ENCODE measurements at places on chromosomes 7 and 10.

GRCh38 chr7:12653518-12653917 lies 33.9 kb upstream of the ARL4A start:
- DNase-seq: no peak

DNA sequence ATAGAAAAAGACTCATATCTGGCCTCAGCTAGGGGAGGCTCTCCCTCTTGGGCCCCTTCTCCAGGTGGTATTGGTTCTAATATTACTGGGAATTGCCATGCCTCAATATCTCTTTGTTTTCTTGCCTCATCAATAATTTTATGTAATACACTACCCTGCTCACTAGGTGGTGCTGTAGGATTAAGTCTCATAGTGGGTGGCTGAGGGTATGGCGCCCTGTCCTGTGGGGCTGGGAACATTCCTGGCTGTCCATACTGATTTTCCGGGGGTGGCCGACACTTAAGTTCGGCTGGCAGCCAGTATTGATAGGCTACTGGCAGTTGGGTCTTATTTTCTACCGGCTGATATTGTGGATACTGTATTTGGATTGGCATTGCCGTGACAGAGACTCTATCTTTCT lies 9.0 kb upstream of the TAS2R3 start:
- no peak for DNase-seq

DNA sequence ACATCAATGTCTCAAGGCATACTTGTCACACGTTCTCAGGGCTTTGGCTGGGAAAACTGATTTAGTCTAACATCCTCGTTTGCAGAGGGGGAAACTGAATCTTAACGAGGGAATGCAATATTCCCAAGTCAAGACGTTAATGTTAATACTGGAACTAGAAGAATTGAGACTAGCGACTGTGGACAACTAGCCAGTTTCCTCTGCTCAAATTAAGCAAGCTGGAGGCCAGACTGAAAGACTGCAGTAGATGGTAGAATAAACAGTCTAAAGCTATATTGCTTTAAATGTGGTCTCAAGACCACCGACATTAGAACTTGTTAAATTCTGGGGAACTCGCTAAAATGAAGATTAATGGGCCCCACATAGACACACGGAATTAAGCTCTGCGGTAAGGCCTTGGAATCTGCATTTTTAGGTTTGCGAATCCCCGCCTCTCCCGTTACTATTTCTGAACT lies 639 bp upstream of the TFAM start:
- DNase-seq: no peak

- no peak for DNase-seq
Observed at GRCh38 chr7:138848056-138848980, 50.3 kb upstream of the ATP6V0A4 start.

DNA sequence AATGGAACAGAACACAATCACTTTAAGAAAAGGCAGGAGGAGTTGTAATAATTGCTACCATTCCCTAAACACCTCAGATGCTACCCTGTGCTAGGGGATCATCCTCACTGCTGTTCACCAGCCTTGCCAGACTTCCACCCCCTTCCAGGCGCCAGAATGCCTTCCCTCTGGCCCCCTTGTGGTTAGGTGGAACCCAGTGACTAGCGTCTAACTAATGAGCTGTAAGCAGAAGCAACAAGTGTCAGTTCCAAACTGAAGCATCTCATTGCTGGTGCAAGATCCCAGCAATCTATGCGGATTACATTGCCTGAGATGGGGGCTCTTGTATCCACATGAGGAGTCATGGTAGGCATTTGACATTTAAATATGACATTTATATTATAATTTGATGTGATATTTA lies 86.6 kb downstream of the FRMD4A start:
- no peak for DNase-seq

DNA sequence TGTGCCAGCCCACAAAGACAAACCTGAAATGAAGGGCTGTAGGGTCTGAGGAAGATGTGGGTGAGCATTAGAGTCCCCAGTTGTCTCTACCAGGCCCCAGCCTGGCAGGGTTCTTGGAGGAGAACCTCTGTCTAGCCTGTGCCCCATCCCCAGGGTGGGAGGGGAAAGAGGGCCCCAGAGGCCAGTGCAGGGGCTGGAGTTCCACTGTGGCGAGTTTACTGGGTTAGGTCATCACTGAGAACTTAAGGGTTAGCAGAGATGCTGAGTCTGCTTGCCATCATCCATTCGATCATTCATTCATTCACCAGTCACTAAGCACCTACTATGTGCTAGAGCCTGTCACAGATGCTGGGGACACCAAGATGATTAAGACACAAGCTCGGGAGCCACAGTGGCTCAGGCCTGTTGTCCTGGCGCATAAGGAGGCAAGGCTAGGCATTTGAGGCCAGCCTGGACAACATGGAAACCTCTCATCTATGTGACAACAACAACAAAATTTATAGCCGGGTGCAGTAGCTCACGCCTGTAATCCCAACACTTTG lies 2.6 kb downstream of the ANKRD2 start:
- DNase-seq: no peak

- no peak for DNase-seq
Observed at GRCh38 chr7:5528071-5528814, 104.6 kb upstream of the TNRC18 start.

DNA sequence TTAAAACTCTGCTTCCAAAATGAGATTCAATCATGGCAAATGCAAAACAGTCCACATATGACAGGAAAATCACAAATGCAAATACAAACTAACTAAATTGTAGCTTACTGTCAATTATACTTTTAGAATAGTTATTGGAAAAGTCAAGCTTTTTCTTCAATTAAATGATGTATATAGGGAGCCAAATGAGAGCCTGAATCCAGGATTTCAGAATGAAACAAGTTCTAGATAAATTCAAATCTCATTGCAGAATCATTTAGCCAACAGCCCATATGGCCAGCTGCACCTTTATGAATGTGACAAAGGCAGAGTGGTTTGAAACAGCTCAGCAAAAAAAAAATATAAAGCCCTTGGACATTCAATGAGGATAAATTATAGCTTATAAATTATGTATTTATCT lies 82.2 kb upstream of the SCIN start:
- no peak for DNase-seq

GRCh38 chr7:143258831-143259230 lies 4.4 kb upstream of the GSTK1 start:
- DNase-seq: no peak

GRCh38 chr7:2880874-2881533 lies 36.9 kb upstream of the GNA12 start:
- DNase-seq: no peak

GRCh38 chr10:102281102-102281487 lies 35.8 kb downstream of the GBF1 start:
- no peak for DNase-seq

GRCh38 chr7:78197447-78197846 lies 398.9 kb downstream of the PHTF2 start:
- DNase-seq: no peak

- no peak for DNase-seq
Observed at GRCh38 chr10:62205750-62206399, 62.8 kb downstream of the RTKN2 start.

- DNase-seq: no peak
Observed at GRCh38 chr10:26380815-26381214, 57.3 kb upstream of the APBB1IP start.

- DNase-seq: no peak
Observed at GRCh38 chr7:151822541-151823181, 54.3 kb downstream of the PRKAG2 start.

DNA sequence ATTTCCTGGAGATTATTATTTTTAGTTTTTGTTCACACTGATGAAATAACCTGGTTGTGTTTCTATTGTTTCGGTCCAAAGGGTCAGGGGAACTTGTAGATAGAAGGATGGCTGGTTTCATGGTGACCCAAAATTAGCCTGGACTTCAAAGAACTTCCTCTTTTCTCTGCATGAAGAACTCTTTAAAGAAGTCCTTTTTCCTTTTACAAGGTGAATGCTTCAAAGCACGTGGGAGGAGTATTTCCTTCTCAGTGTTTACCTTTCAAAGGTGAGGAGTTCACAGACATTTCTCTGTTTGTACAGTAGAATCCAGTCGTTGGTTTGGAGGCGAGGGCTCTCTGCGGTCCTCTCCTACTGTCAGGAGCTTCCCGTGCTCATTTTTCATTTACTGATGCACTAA lies 561.7 kb downstream of the GATA3 start:
- DNase-seq: no peak

DNA sequence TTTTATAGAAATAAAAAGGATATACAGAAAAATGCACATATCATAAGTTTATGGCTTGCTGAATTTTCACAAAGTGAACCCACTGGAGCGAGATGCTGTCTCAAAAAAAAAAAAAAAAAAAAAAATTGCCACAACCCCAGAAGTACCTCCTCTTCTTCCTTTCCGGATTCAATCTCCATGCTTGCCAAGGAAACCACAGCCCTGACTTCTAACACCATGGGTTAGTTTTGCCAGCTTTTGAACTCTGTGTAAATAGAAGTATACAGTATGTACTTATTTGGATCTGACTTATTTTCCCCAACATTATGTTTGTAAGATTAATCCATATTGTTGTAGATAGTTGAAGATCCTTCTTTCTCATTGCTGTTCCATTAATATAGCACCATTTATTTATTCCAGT lies 40.0 kb downstream of the FANK1 start:
- DNase-seq: no peak

DNA sequence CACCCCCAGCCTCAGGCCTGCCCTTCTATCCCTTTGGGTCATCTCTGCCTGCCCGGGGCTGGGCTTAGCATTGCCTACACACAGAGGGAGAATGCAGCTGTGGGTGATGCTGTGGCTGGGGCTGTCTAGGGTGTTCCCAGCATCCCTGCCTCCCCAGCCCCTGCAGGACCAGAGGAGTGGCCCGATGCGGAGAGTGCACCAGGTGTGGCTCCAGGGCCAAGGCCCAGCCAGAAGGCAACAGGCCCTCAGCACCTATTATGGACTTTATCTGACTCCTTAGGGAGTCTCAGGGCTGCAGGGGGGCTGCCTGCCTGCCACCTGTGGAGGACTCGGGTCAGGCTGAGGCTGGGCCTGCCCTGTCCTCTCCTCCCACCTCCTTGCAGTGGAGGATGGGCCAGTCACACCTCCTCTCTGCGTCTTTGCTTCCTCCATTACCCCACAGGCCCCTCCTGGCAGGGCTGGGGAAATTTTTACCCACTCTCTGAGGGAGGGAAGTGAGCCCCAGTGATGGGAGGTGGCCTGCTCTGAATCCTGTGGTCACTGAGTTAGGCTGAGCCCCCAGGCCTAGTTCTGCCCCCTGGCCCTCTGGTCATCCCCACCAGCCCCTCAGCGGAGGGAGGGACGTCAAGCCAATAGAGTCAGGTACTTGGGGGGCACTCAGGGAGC lies 92.9 kb upstream of the PCBD1 start:
- no peak for DNase-seq

DNA sequence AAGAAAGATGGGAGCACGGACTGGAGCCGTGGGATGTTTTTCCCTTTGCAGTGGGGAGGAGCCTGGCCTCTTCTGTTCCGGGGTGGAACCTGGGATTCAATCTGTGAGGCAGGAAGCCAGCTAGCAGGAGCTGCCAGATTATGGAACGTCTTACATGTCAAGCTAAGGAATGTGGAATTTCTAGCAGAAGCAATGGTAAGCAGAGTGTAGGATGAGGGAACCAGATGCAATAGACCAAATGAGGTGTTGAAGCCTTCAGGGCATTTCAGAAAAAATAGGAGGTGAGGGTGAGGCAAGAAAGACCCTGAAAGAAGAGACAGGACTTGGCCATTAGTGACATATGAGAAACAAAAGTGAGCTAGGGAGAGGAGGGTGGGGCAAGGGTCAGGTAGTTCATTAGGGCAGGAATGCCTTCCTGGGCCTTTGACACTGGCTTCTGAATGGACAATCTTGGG lies 105.5 kb downstream of the CHN2 start:
- no peak for DNase-seq

GRCh38 chr7:88452646-88453045 lies 146.0 kb upstream of the STEAP4 start:
- no peak for DNase-seq

GRCh38 chr7:18003286-18003994 lies 24.2 kb downstream of the PRPS1L1 start:
- no peak for DNase-seq

DNA sequence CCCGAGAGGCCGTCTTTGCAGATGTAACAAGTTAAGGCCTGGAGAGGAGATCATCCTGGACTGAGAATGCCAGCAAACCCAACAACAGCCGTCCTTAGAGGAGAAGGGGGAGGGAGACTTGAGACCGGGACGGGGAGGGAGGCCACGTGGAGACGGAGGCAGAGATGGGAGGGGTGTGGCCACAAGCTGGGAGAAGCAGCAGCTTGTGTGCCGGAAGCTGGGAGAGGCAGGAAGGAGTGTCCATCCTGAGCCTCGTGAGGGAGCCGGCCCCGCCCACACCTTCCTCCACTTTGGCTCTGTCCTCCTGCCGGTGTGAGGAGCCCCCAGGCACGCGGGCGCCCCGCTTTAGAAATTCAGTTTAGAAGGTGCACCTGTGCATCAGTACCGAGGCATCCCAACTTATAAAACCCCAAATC lies 95.7 kb downstream of the DNAJB6 start:
- no peak for DNase-seq

- DNase-seq: no peak
Observed at GRCh38 chr7:100914879-100915447, 19.3 kb upstream of the ACHE start.

- no peak for DNase-seq
Observed at GRCh38 chr7:50937727-50938126, 155.0 kb upstream of the GRB10 start.

GRCh38 chr10:27448921-27449320 lies 55.2 kb upstream of the RAB18 start:
- no peak for DNase-seq

DNA sequence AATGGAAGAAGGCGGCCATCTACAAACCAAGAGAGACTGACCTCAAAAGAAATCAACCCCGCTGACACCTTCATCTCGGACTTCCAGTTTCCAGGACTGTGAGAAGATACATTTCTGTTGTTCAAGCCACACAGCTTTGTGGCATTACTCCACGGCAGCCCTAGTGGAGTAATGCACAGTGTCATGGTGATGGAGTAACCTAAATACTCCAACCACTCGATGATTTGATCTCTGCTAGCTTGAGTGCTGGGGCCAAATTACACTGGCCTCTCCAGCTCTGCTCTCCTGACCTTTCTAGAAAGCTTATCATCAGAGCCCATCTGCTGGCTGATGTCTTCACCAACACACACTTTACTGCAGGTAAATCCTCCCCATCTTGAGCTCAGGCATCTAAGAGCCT lies 52.2 kb downstream of the GALNT17 start:
- no peak for DNase-seq

- no peak for DNase-seq
Observed at GRCh38 chr7:141593134-141593533, 41.9 kb downstream of the AGK start.

- DNase-seq: no peak
Observed at GRCh38 chr10:72687035-72687434, 4.9 kb upstream of the MCU start.

GRCh38 chr7:106042196-106042611 lies 69.9 kb downstream of the SYPL1 start:
- DNase-seq: no peak

- no peak for DNase-seq
Observed at GRCh38 chr10:121800146-121800545, 127.7 kb downstream of the ATE1 start.

DNA sequence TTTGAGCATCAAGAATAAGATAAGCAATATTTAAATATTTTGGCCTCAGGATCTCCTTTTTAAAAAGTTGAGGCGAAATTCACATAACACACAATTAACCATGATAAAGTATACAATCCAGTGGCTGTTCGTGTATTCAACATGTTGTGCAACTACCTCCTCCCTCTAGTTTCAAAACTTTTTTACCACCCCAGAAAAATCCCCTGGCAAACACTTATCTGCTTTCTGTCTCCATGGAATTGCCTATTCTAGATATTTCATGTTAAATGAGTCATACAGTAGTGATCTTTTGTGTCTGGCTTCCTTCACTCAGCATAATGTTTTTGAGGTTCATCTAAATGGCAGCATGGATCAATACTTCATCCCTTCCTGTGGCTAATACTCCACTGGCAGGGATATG lies 31.8 kb upstream of the IL15RA start:
- no peak for DNase-seq

Measured in activated T-helper 1 cell treated with Interleukin-2 at 50 U/mL for 16 hours (primary cell).